ENCODE measurements at places on chromosomes 7 and 10. TPM values are rescaled to one million over a fixed set of nuclear protein-coding genes. Genes with fewer than 3 reads are reported as not detected.

Gene OR13A1
- 0.50 TPM for total RNA-seq

Gene APBB1IP
- 2.0 TPM for total RNA-seq

Gene TRIM4
- 59.7 TPM for total RNA-seq

Gene CPXM2
- total RNA-seq = 16.0 TPM

Gene COL13A1
- 1.5 TPM for total RNA-seq

Gene ADRB1
- total RNA-seq = 0.99 TPM

Gene AKR1B15
- total RNA-seq = 1.9 TPM

Gene OPN1SW
- not detected for total RNA-seq

Gene GJD4
- 0.31 TPM for total RNA-seq

Gene ELMO1
- total RNA-seq = 47.2 TPM

Gene TFEC
- total RNA-seq = 1.8 TPM

Gene SLC18A2
- total RNA-seq = 2.4 TPM

Gene TRIM73
- total RNA-seq = 22.4 TPM

Gene PNLIP
- 0.74 TPM for total RNA-seq

Gene TBC1D12
- total RNA-seq = 23.1 TPM

Gene LMOD2
- 0.19 TPM for total RNA-seq

Gene SPDYE6
- 5.2 TPM for total RNA-seq

Gene SPDYE5
- total RNA-seq = 12.5 TPM

Gene MRLN
- total RNA-seq = not detected

Gene COL17A1
- total RNA-seq = 30.6 TPM

Gene ZNF789
- 26.2 TPM for total RNA-seq

Gene SEMA3A
- 3.9 TPM for total RNA-seq

Gene C10orf95
- total RNA-seq = 0.55 TPM

Gene SKIDA1
- 6.9 TPM for total RNA-seq

Gene SAMD9L
- total RNA-seq = 5.1 TPM

Gene PDE1C
- 9.5 TPM for total RNA-seq

Gene CCL24
- total RNA-seq = not detected

Gene CNTNAP2
- total RNA-seq = 4.4 TPM

Gene TMEM270
- 70.1 TPM for total RNA-seq

Gene SEMA4G
- 4.8 TPM for total RNA-seq

Gene FLNC
- total RNA-seq = 8.8 TPM

Gene SP4
- total RNA-seq = 13.6 TPM

Gene ATRNL1
- total RNA-seq = 61.3 TPM

Gene FOXL3
- 14.5 TPM for total RNA-seq

Gene GPR146
- total RNA-seq = 14.4 TPM

Gene VSTM2A
- total RNA-seq = 1.2 TPM

Gene NRG3
- total RNA-seq = 2.7 TPM

Gene GARIN1A
- total RNA-seq = 46.8 TPM

Gene ENTPD1
- total RNA-seq = 9.8 TPM

Gene PIP
- not detected for total RNA-seq

Gene TMEM178B
- total RNA-seq = 1.7 TPM

Gene RASA4B
- total RNA-seq = 15.7 TPM

Gene ERLIN1
- 32.5 TPM for total RNA-seq

Gene DDX21
- 51.3 TPM for total RNA-seq

Gene PRKCQ
- total RNA-seq = 3.0 TPM

Gene TET1
- total RNA-seq = 3.8 TPM

Gene ARHGEF35
- total RNA-seq = 0.87 TPM

Gene OPALIN
- total RNA-seq = not detected

Gene RBM20
- total RNA-seq = 5.3 TPM

Gene FAM241B
- total RNA-seq = 17.6 TPM

Gene FAS
- 9.3 TPM for total RNA-seq

Gene CDNF
- 14.1 TPM for total RNA-seq

Gene MOGAT3
- total RNA-seq = not detected

Data from testis (tissue), 5 donors.